ENCODE measurements at places on chromosomes 7 and 10. TPM values are rescaled to one million over a fixed set of nuclear protein-coding genes. Genes with fewer than 3 reads are reported as not detected.

DNA sequence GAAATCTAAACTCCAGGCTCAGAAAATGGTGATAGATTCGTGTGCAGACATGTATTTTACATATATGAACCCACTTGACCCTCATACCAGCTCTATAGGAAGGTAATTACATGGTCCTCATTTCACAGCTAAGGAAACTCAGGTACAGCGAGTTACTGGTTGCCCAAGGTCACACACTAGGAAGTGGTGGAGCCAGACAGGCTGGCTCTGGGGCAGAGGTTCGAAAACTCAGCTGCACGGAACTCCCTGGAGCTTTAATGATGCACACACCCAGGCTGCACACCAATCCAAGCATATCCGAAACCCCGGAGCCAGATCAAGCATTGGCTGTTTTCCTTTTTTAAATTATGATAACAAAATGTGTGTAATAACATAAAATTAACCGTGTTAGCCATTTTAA, 172.4 kb downstream of the COBL start:
- no peaks in the 10 kb centered on the region for H3K4me1 ChIP-seq
- no peak for DNase-seq
- no peaks in the 10 kb centered on the region for H3K36me3 ChIP-seq
- peaks cover 3% of the 10 kb centered on the region for H3K27me3 ChIP-seq

DNA sequence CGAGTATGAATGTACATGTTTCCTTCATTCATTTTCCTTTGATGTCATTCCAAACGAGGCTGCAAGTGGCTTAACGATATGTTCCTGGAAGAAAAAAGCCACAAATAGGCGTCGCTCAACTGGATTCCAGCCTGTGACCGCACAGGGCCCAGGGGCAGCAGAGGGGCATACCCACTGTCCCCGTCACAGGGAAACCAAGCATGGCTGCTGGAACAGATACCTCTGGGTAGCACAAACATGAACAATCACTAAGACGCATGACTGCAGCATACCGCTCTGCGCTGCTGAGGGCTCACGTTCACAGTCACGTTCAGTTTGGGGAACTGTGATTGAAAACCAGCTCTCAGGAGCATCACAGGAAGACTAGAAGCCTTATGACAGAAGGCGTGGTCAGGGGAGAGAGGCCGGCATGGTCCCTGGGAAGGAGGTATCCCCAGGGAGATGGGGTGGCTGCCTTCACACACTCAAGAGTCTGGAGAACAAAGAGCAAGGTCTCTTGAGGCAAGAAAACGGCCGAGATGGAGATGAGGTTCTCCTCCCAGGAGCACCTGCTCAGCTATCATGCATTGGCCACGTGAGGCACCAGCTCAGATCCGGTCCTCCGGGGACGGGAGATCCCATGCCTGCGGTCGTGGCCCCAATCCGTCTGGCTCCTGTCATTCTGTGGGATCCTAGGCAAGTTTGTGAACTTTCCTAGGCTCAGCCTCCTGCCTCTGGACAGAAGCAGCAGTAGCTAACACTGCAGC, 213.6 kb downstream of the DIP2C start:
- no peak for DNase-seq
- no peaks in the 10 kb centered on the region for H3K27me3 ChIP-seq

- no peak for DNase-seq
- H3K4me3 ChIP-seq: no peak overlapping the region
- H3K27ac ChIP-seq: no peak overlapping the region
Observed at GRCh38 chr10:20841419-20841818, 55.7 kb downstream of the NEBL start.

- no peaks in the 10 kb centered on the region for H3K4me1 ChIP-seq
- DNase-seq: no peak
- H3K36me3 ChIP-seq: peaks cover 10% of the 10 kb centered on the region
Observed at GRCh38 chr7:28807396-28807994, 150.6 kb downstream of the TRIL start.

OR6B1 gene
- total RNA-seq: not detected

DNA sequence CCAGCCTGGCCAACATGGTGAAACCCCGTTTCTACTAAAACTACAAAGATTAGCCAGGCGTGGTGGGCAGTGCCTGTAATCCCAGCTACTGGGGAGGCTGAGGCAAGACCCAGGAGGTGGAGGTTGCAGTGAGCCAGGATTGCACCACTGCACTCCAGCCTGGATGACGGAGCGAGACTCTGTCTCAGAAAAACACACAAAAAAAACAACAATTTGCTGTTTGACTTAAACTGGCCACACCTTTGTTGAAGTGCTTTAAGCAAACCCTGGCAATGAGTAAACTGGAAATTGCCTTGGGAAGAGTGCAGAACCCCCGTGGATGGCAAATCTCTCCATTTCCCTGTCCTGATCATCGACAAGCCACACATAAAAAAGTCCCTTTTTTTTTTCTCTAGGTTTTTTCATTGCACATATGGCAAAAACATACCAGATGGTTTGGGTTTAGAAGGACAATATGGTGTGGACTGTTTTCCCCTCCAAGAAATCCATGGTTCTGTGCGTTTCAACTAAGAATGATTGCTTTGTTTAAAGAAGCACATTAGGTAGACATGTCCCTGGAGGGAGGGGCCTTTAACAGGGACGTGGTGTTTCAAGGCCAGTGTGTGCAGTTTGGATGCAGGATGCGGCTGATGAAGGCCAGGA, 76.9 kb downstream of the NRP1 start:
- H3K27ac ChIP-seq: no peak overlapping the region
- H3K36me3 ChIP-seq: peaks cover 2% of the 10 kb centered on the region
- H3K4me1 ChIP-seq: no peaks in the 10 kb centered on the region
- no peak overlapping the region for H3K4me3 ChIP-seq

DNA sequence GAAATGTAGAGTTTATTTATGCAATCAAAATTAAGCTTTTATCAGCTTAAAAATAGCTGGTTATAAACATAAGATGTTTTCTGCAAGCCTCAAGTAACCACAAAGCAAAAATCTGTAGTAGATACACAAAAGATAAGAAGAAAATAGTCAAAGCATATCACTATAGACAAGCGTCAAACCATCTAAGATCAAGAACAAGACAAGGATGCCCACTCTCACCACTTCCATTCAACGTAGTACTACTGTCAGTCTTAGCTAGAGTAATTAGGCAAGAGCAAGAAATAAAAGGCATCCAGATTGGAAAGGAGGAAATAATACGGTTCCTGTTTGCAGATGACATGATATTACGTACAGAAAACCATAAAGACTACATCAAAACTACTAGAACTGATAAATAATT, 17.5 kb upstream of the CYP2E1 start:
- no peaks in the 10 kb centered on the region for H3K36me3 ChIP-seq
- H3K27me3 ChIP-seq: no peaks in the 10 kb centered on the region
- no peak for DNase-seq
- H3K4me1 ChIP-seq: no peaks in the 10 kb centered on the region

COBL gene
- total RNA-seq: 0.03 TPM

PPP1R17 gene
- not detected for total RNA-seq

SND1 gene
- total RNA-seq: 146 TPM

GDF2 gene
- total RNA-seq: not detected

CRHR2 gene
- total RNA-seq: not detected

NODAL gene
- not detected for total RNA-seq

- no peak for DNase-seq
- no peaks in the 10 kb centered on the region for H3K27me3 ChIP-seq
- peaks cover 6% of the 10 kb centered on the region for H3K36me3 ChIP-seq
Observed at GRCh38 chr7:105151152-105151551, 137.1 kb downstream of the KMT2E start.

DNA sequence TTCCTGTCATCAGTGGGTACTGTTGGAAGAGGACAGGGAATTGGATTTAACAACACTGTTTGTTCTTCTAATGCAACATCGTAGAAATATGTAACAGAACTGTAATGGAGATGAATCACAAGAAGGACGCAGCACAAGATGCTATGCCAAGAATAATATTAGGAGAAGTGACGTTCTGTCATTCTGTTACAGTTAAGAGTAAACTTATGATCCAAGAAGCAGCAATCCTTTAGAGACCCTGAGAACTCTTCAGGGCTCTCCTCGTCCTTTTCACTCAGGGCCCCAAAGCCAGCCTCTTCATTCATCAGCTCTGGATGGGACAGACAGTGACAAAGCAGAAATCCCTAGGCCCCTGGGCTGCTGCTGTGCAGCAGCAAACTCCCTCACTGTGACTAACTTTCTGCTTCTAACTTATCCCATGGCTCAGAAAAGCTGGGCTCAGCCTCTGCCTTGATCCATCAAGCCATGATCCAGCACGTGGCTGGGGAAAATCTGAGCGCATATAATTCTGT, 8.7 kb upstream of the IL6 start:
- H3K4me1 ChIP-seq: no peaks in the 10 kb centered on the region
- no peak overlapping the region for H3K4me3 ChIP-seq
- DNase-seq: no peak
- H3K27me3 ChIP-seq: peaks cover 8% of the 10 kb centered on the region

GRCh38 chr7:25642849-25643248, 414.6 kb upstream of the NPVF start:
- H3K4me1 ChIP-seq: peaks cover 13% of the 10 kb centered on the region
- H3K4me3 ChIP-seq: no peak overlapping the region

TMEM184A gene
- not detected for total RNA-seq

DNA sequence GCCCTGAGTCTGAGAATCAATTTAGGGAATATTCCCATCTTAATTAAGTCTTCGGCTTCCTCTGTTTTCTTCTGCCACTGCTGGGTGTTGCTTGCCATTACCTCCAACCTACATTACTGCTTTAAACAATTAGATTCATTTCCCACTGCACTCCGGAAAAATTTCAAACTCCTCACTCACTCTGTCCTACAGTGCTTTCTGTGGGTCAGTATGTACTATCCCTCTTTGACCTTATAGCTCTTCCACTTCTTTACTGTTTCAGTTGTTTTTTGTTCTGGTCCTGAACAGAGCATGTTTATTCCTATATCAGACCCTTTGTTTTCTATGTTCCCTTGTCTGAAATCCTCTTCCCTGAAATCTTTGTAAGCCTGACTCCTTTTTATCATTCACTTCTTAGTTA, 160.6 kb downstream of the MAGI2 start:
- H3K4me1 ChIP-seq: no peaks in the 10 kb centered on the region
- no peak overlapping the region for H3K4me3 ChIP-seq
- H3K36me3 ChIP-seq: 0 out of 2 replicates have a peak, but pooled peaks cover 2% of the 10 kb centered on the region
- no peak overlapping the region for H3K27ac ChIP-seq
- no peak for DNase-seq

GRCh38 chr7:24732646-24733413, 24.4 kb downstream of the GSDME start:
- no peak for DNase-seq
- no peaks in the 10 kb centered on the region for H3K27me3 ChIP-seq

- H3K4me3 ChIP-seq: no peak overlapping the region
- H3K27me3 ChIP-seq: no peaks in the 10 kb centered on the region
- H3K27ac ChIP-seq: no peak overlapping the region
- no peak for DNase-seq
- H3K36me3 ChIP-seq: no peaks in the 10 kb centered on the region
- no peaks in the 10 kb centered on the region for H3K4me1 ChIP-seq
Observed at GRCh38 chr10:9807846-9808245, 1209.8 kb upstream of the CELF2 start.

DNA sequence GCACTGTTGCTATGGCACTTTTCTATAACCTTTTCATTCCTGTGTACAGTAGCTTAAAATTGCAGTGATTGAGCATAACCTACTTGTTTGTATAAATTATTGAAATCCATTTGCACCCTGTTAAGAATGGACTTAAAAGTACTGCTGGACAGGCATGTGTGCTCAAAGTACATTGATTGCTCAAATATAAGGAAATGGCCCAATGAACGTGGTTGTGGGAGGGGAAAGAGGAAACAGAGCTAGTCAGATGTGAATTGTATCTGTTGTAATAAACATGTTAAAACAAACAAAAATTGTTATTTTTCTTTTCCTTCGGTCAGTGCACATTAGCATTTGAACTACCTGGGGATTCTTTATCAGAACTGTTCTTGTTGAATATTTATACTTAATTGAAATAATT, 57.1 kb upstream of the BAMBI start:
- H3K4me3 ChIP-seq: no peak overlapping the region
- H3K4me1 ChIP-seq: no peaks in the 10 kb centered on the region
- peaks cover 62% of the 10 kb centered on the region for H3K36me3 ChIP-seq
- no peak for DNase-seq
- H3K27ac ChIP-seq: no peak overlapping the region
- no peaks in the 10 kb centered on the region for H3K27me3 ChIP-seq

BICC1 gene
- 13.0 TPM for total RNA-seq

GRCh38 chr7:128059143-128059988, 28.1 kb upstream of the LRRC4 start:
- no peaks in the 10 kb centered on the region for H3K27me3 ChIP-seq
- H3K36me3 ChIP-seq: no peaks in the 10 kb centered on the region
- H3K27ac ChIP-seq: no peak overlapping the region
- no peaks in the 10 kb centered on the region for H3K4me1 ChIP-seq

GNGT1 gene
- 0.65 TPM for total RNA-seq

GRCh38 chr7:111953611-111954010, 252.6 kb downstream of the DOCK4 start:
- no peaks in the 10 kb centered on the region for H3K36me3 ChIP-seq
- no peaks in the 10 kb centered on the region for H3K4me1 ChIP-seq
- no peak for DNase-seq
- no peak overlapping the region for H3K27ac ChIP-seq
- no peaks in the 10 kb centered on the region for H3K27me3 ChIP-seq

GRCh38 chr10:11337516-11337915, 273.9 kb downstream of the USP6NL start:
- H3K27ac ChIP-seq: peak overlapping the region; percentile 44
- no peak for DNase-seq
- peaks cover 5% of the 10 kb centered on the region for H3K36me3 ChIP-seq
- H3K27me3 ChIP-seq: no peaks in the 10 kb centered on the region
- H3K4me1 ChIP-seq: peaks cover 16% of the 10 kb centered on the region

GRCh38 chr10:127738512-127739424, 1.8 kb downstream of the FOXI2 start:
- no peak for DNase-seq
- H3K4me3 ChIP-seq: no peak overlapping the region
- H3K27me3 ChIP-seq: no peaks in the 10 kb centered on the region
- no peaks in the 10 kb centered on the region for H3K36me3 ChIP-seq

MARCHF5 gene
- total RNA-seq: 18.2 TPM

DNA sequence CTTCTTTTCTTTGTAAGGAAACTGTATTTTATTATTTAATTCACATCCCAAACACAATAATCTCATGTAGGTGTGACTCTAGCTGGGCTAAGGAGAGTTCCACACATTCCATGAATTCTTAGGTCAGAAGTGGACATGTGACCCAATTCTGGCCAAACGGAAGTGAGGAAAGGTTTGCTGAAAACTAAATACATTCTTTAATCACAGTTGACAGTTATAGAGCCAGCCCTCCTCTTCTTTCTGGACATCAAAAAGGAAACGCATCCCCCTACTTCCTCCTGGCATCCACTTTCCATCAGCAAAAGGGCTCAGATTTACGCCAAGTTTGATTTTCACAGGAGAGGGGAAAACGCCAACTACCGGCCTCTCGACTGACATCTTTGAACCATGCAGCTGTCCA, 774.4 kb upstream of the POM121L12 start:
- H3K36me3 ChIP-seq: no peaks in the 10 kb centered on the region
- no peaks in the 10 kb centered on the region for H3K27me3 ChIP-seq
- H3K4me3 ChIP-seq: no peak overlapping the region

GATA3 gene
- total RNA-seq: 0.53 TPM

HOXA10 gene
- total RNA-seq: 16.2 TPM

- no peak overlapping the region for H3K4me3 ChIP-seq
- DNase-seq: no peak
- H3K27me3 ChIP-seq: 0 out of 2 replicates have a peak, but pooled peaks cover 2% of the 10 kb centered on the region
- no peaks in the 10 kb centered on the region for H3K36me3 ChIP-seq
- no peak overlapping the region for H3K27ac ChIP-seq
Observed at GRCh38 chr7:137120690-137121089, 222.8 kb downstream of the PTN start.

All from SJCRH30 (cell line).